ENCODE measurements at places on chromosomes 3 and 15.

GRCh38 chr3:64940596-64941348, 253.0 kb upstream of the ADAMTS9 start:
- DNase-seq, result no peak

GRCh38 chr15:60299452-60300047, 98.2 kb downstream of the ANXA2 start:
- DNase-seq, result no peak

GRCh38 chr15:68542771-68543164, 36.0 kb upstream of the CORO2B start:
- no peak for DNase-seq

- DNase-seq, result no peak
Measured at GRCh38 chr3:179473565-179473964, 22.3 kb upstream of the GNB4 start.

- DNase-seq, result peak; percentile 11
Measured at GRCh38 chr3:150384296-150385212, 23.5 kb upstream of the TSC22D2 start.

DNA sequence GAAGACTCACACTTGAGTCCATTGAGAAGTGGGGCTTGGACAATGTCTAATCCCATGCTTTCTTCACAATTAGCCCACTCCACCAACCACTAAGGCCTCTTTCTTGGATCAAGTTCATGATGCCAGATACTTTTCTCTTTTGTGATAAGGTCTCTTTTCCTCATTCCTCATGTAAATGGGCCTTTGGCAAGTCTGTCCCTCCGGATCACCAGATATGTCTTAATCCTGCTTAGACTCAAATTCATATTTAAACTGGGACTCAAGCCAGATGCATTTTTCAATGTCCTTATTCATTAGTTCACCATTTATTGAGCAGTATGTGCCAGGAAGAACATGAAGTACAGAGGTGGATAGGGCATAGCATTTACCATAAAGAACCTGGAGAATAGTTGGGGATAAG, 671.1 kb downstream of the TBL1XR1 start:
- DNase-seq, result no peak

DNA sequence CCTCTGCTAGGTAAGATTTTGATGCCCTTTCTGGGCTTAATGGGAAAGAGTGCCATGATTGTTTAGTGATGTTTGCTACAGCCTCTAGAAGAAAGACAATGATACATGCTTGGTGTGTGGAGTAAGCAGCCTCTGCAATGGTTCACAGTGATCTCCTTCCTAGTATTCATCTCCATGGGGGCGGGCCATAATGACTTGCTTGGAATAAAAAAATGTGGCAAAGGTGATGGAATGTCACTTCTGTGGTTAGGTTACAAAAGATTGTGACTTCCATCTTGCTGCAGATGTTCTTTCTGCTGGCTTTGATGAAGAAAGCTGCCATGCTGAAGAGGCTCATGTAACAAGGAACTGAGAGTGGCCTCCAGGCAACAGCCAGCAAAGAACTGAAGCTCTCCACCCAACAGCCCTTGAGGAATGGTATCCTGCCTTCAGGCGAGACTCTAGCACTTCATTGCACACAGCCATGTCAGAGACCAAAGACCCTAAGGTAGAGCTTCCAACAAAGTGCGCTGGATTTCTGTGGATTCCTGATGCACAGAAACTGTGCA, 139.1 kb upstream of the LRIG1 start:
- no peak for DNase-seq

GRCh38 chr15:71752604-71753289, 57.6 kb upstream of the NR2E3 start:
- no peak for DNase-seq

GRCh38 chr15:49135911-49136310, 19.5 kb downstream of the COPS2 start:
- DNase-seq, result no peak

GRCh38 chr3:41394896-41395295, 195.6 kb downstream of the CTNNB1 start:
- no peak for DNase-seq

DNA sequence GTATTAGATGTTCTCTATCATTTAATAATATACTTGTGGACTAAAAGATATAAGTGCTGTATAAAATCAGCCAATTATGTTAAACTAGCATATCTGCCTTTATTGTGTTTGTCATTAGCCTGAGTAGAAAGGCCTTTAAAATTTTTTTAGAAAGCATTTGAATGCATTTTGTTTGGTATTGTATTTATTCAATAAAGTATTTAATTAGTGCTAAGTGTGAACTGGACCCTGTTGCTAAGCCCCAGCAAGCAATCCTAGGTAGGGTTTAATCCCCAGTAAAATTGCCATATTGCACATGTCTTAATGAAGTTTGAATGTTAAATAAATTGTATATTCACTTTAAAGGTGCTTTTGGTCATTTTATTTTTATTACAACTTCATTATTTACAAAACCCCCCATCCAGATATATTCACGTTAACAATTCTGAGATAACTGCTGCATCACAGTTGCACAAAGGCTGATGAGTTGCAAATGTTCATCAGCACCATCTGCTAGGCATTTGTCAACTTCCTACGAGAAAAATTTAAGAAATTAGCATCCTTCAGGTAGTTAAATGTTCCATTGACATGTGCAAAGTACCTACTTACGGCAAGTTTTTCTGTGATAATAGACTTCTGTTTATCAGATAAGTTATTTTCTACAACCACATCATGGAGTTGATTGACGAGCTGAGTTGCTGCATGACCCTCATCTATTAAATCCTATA, 6.3 kb downstream of the EIF4A2 start:
- no peak for DNase-seq

- no peak for DNase-seq
Measured at GRCh38 chr15:58543664-58544335, 112.0 kb downstream of the LIPC start.

- no peak for DNase-seq
Measured at GRCh38 chr15:91916051-91916450, 62.5 kb downstream of the SLCO3A1 start.
